ENCODE measurements at places on chromosomes 6 and 20.

GRCh38 chr6:115415378-115415777 is 645.3 kb downstream of the FRK start:
- DNase-seq: no peak

GRCh38 chr20:34708621-34709043 is 4.5 kb downstream of the TP53INP2 start:
- peak; percentile 78 for DNase-seq

DNA sequence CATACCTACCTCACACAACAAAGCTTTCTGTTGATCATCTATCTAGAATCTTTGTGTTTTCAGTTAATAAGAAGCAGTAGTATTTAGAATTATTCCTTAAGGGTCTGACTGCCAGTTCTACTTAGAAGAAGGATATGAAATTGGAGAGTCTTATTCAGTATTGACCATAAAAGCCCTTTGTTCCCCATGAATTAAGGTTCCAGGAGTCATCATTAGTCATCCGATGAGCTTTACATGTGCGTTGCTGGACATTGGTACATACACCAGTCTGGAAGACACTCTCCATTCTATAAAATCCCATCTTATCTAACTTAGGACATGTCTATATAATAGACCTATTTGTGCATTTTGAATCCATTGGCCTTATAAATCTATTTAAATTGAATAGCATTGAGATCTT is 34.4 kb upstream of the RNF217 start:
- DNase-seq: no peak

DNA sequence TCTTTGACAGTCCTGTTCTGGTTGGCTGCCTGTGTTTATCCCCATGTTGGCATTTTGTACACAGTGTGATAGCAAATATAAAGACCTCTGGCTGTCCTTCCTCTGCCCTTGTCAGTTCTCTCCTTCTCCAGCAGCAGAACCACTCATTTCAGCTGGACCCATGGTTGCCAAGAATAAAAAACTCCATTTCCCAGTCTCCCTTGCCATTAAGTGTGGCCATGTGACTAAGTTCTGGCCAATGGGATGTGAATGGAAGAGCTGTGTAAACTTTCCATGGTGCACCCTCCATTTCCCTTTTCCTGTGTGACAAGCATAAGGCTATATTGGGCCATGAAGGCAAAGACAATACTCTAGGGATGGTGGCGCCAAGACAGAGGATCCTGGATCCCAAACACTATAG is 78.4 kb upstream of the TBC1D7 start:
- no peak for DNase-seq

DNA sequence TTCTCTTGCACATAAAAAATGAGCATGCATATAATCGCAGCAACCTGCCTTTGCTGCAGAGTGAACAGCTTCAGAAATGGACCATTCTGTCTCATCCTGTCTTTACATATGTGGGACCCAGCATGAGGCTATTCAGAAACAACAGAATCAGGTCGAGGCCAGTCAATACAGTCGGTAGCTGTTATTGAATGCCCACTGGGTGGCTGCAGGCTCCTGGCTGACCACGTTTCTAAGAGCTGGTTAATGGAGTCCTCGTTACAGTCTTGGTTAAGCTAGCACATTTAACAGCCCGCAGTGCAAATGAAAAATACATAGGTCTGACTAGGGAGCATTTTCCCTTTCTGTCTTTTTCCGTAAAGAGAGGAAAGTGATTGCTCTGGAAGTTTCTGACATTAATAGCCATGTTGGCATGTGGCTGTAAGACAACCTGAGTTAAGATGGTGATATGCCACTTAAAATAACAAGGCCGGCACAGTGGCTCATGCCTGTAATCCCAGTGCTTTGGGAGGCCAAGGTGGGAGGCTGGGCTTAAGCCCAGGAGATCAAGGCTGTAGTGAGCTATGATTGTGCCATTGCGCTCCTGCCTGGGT is 75.0 kb downstream of the SHLD1 start:
- DNase-seq: no peak

DNA sequence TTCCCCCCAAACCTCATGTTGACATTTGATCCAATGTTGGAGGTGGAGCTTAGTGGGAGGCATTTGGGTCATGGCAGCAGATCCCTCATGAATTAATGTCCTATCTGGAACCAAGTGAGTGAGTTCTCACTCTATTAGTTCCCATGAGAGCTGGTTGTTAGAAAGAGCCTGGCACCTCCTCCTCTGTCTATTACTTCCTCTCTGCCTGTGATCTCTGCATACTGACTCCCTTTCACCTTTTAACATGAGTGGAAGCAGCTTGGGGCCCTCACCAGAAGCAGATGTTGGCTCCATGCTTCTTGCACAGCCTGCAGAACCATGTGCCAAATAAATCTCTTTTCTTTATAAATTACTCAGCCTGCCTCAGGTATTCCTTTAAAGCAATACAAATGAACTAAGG is 127.3 kb upstream of the RALGAPA2 start:
- DNase-seq: no peak

- DNase-seq: no peak
Observed at GRCh38 chr6:148700047-148700715, 46.6 kb upstream of the UST start.

DNA sequence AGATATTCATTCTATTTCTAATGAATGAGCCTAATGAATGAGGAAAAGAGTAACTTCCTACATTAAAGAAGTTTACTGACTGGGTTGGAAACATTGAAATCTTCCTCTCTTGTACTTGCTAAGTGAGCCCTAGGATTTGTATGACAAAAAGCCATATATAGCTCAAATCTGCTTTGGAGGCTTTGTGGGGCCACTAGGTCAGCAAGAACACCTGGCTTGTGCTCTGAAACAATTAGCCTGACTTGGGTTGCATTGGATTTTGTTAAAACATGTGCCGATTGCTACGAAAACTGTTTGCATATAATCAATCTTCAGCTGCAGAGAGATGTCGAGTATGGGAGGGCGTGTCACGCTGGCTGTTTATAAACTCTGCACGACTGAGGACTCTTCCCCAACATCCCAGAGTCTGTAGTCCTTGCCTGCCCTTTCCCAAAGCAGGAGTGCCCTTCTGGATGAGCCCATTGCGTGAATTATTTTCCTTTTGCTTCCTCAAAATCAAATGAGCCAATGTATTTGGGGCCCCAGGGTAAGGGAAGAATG is 684.8 kb downstream of the DHX35 start:
- no peak for DNase-seq

DNA sequence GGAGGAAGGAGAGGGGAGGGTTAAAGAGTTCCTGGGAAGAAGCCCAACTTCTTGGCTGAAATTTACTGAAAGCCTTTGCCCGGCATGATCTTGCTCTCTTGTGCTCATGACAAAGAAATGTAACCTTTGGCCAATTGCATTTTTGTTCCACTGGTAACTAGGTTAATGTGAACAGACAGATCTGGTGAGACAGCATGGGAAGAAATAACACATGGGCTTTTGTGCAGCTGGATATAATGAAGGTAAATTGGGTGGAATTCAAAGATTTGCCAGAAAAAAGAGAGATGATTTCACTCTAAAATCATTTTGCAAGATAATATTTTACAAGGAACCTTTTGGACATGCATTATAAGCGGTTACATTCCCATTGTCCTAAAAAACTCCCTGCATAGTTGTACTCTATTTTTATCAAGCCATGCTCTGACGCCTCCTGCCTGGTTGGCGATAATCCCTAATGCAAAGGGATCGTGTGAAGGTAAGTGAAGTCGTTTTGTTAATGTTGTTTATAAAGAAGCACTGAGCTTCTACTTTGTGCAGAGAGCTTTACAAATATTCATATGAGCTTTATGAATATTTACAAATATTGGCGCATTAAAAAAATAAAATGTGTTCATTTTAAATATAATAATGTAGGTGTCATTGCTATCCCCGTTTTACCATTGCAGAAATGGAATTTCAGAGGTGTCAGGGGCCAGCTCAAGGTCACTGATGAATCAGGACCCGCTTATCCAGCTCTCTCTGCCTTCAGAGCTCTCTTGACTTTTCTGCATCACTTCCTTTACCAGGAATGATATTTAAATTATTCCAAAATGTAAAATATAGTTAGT is 161.3 kb upstream of the AGPAT4 start:
- no peak for DNase-seq

DNA sequence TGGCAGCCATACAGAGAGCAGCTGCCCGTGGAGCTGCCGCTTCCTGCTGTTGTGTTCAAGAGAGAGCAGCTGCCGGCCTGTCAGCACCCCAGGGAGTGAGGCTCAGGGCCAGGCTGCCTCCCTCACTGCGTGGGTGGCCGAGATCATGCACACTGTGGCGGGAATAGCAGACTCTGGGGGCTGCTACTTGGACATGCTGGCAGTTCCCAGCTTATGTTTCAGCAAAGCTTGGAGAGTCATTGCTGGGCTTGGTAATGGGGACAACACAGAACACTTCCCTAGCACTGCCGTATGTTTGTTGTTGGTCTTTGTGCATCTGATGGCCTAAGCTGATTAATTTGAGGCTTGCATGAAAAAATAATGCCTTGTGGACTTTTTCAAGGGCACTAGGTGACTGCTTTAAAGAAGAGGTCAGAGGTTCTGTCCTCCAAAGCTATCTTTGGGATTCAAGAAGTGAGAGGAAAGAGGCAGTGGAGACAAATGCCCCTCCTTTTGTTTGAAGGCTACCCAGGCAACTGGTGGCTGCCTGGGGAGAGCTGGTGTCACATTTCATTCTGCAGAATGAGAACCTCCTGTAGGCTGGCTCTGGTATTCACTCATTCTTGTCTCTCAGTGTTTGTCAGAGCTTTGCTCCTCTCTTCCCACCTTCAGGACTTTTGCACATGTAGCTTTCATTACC is 18.8 kb downstream of the MRAP2 start:
- DNase-seq: no peak

DNA sequence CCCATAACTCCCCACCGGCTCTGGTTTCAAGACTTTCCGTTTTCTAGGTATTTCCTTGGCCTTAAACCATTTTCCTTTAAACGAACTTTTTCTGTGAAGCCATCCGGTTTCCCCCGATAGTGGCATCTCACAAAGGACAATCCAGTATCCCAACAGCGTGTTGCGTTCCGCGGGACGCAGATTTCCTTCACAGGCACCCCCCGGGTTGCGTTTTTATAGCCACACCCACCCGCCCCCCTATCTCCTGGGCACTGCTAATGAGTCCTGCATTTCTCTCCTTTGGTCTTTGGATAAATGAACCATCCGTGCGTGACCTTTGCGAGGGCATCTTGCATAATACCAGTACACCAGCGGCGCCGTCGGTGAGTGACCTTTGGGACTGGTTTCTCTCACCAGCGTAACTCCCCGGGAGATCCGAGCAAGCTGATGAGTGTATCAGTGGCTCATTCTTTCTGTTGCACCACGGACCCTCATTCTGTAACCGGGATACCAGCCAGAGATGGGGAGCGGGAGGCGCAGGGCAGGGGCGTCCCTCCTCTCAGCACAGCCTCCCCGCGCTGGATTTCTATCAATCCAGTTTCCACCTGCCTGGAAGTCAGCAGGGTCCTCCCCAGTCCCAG is 586 bp upstream of the NQO2 start:
- DNase-seq: no peak

DNA sequence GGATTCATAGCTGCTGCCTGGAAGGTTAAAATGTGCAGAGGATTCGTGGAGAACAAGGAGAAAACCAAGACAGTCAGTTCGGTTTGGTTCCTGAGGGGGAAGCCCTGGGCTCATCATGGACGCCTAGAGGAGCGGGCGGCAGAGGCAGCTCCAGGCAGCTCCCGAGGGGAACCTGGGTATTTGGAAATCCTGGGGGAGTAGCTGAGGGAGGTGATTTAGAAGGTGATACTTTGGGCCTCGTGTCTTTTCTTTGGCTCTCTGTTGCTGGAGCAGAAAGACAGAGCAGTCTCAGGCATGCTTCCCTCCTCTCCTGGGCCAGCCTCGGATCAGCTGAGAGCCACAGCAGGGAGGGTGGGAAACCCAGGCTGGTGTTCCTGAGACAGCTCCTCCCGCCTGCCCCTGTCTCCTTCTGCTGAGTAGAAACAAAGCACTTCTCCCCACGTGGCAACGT is 139.5 kb downstream of the DLL1 start:
- DNase-seq: no peak

- DNase-seq: no peak
Observed at GRCh38 chr6:98812220-98812619, 22.2 kb upstream of the POU3F2 start.

DNA sequence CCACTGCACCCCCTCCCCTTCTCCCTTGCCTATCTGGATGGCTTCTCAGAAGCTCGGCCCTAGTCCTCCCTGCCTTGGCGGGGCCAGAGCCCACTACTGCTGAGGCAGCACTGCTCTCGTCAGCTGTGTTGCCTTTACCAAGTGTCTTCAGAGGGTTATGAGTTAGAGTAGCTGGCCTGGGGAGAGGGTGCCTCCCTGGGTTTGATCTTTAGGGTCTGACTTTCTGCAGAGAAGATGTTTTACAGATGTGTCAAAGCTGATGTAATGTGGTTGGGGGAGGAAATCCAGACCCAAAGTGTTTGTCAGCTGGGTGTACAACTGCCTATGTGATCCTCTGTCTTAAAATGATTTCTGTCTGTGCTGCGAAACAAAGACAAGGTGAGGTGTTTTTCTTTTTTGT is 30.4 kb upstream of the PI16 start:
- no peak for DNase-seq

- no peak for DNase-seq
Observed at GRCh38 chr20:49823152-49823847, 10.7 kb downstream of the SLC9A8 start.

GRCh38 chr20:4369798-4370124 is 351.9 kb upstream of the PRND start:
- peak; percentile 50 for DNase-seq

DNA sequence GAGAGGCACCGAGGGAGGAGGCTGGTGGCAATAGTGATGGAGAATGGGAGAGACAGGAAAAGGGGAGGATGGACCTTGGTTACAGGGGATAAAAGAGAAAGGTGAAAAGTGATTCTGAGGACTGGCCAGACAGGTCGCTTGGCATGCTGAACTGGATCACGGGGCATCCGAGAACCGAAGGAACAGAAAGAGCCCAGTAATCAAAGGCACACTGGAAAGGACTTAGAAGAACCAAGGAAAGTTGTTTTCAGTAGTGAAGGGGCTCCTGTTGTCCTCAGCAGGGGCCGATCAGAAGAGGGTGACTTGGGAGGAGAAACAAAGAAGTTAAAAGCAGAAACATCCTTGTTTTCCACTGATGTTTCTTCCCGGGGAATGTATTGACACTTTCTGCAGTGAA is 18.9 kb downstream of the SYTL3 start:
- DNase-seq: no peak

DNA sequence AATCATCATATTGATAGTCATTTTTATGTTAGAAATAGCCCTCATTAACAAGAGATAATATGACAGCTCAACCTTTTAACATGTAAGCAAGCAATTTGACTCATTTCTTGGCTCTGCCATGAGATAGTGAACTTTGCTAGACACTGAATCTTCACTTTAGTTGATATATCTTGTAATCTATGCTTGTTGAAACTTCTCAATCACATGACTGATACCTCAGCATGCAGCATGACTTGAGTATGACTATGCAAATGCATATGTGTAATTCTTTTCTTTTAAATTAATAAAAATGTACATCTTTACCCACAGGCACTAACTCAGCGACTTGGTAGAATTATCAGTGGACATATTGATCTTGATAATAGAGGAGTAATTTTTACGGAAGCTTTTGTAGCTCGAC is 6.6 kb downstream of the UFL1 start:
- DNase-seq: no peak

- no peak for DNase-seq
Observed at GRCh38 chr20:61759286-61760065, 306.2 kb downstream of the TAF4 start.
